Astrocyte (in vitro differentiated cells and primary cell): ENCODE measurements at places on chromosomes 6 and 20. TPM values are rescaled to one million over a fixed set of nuclear protein-coding genes. Genes with fewer than 3 reads are reported as not detected.

PPP1R16B gene
- total RNA-seq, result 0.41 and 0.68 TPM in 2 replicates

PAK5 gene
- 0.16 and 0.19 TPM in 2 replicates for total RNA-seq

SCAF8 gene
- total RNA-seq, result 36.0 and 36.2 TPM in 2 replicates

NFATC2 gene
- total RNA-seq, result 3.9 and 4.1 TPM in 2 replicates

PHACTR3 gene
- total RNA-seq, result 0.14 TPM in 1 of 2 replicates, not detected in the other

TINAG gene
- total RNA-seq, result not detected in 2 replicates

RGS17 gene
- total RNA-seq, result 3.4 and 3.7 TPM in 2 replicates

STK35 gene
- 18.1 and 18.6 TPM in 2 replicates for total RNA-seq

SCUBE3 gene
- 8.5 and 10.1 TPM in 2 replicates for total RNA-seq

BPIFA1 gene
- not detected in 2 replicates for total RNA-seq

GHRH gene
- total RNA-seq, result not detected in 2 replicates

CST2 gene
- total RNA-seq, result 1.7 and 2.9 TPM in 2 replicates

PNLDC1 gene
- total RNA-seq, result 0.11 TPM in 1 of 2 replicates, not detected in the other

TAAR2 gene
- not detected in 2 replicates for total RNA-seq

DPPA5 gene
- total RNA-seq, result not detected in 2 replicates

DNAH8 gene
- total RNA-seq, result not detected in 2 replicates

C20orf202 gene
- total RNA-seq, result not detected in 2 replicates

BMP2 gene
- total RNA-seq, result 4.7 and 9.2 TPM in 2 replicates

NR2E1 gene
- total RNA-seq, result not detected in 2 replicates

LY6G6C gene
- total RNA-seq, result 0.41 and 0.66 TPM in 2 replicates

TENT5A gene
- total RNA-seq, result 17.8 and 19.7 TPM in 2 replicates
